Naive thymus-derived CD8-positive, alpha-beta T cell (primary cell): ENCODE measurements at places on chromosomes 2 and 18. TPM values are rescaled to one million over a fixed set of nuclear protein-coding genes. Genes with fewer than 3 reads are reported as not detected.

GRCh38 chr2:240464514-240465241, 29.2 kb downstream of the GPC1 start:
- DNase-seq = peak; percentile 14

GRCh38 chr18:10524507-10525370, 1.1 kb upstream of the NAPG start:
- no peak for DNase-seq

DNA sequence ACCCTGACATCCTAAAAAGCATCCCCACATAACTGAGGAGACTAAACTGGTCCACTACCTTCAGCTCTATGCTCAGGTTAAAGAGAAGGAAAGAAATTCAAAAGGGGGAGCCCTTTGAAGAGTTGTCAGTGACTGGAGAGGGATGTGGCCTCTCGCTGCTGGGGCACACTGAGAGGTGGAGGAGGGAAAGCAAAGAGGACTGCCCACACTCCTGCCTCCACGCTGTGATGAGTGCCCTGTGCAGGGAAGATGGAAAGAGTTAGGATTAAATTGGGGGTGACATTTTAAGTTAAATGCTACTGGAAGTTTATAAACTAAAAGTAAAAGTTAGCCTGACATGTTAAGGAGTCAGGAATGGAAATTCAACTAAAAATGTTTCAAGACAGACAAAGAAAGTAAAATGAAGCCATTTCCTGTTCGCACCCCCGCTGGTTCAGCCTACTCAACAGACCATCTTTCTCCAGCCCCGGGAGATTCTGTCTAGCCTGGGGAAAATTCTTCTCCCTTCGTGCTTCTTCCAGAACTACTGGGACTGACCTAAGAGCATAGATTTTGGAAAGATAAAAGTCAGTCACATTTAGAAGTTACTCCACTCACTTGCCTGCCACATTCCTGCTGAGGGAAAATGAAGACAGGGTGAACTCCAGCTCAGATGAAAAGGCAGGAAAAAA, 17.8 kb upstream of the INO80C start:
- DNase-seq = no peak

DNA sequence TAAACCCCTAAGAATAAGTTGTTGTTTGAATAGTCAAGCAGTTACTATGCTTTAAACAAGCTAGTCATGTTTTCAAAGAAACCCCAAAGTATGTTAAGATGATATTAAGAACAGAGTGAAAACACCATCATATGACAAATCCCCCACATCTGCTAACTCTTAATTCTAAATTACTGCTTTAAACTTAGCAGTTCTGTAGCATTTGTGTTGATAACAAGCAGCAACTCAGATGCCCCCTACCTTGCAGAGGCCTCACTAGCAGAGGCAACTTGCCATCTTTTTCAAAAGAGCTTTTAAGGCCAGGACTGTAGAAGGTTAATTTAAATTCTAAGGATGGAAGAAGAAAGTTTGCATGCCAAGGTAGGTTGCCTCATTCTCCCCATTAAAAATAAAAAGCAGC, 376.2 kb downstream of the SETBP1 start:
- no peak for DNase-seq

DNA sequence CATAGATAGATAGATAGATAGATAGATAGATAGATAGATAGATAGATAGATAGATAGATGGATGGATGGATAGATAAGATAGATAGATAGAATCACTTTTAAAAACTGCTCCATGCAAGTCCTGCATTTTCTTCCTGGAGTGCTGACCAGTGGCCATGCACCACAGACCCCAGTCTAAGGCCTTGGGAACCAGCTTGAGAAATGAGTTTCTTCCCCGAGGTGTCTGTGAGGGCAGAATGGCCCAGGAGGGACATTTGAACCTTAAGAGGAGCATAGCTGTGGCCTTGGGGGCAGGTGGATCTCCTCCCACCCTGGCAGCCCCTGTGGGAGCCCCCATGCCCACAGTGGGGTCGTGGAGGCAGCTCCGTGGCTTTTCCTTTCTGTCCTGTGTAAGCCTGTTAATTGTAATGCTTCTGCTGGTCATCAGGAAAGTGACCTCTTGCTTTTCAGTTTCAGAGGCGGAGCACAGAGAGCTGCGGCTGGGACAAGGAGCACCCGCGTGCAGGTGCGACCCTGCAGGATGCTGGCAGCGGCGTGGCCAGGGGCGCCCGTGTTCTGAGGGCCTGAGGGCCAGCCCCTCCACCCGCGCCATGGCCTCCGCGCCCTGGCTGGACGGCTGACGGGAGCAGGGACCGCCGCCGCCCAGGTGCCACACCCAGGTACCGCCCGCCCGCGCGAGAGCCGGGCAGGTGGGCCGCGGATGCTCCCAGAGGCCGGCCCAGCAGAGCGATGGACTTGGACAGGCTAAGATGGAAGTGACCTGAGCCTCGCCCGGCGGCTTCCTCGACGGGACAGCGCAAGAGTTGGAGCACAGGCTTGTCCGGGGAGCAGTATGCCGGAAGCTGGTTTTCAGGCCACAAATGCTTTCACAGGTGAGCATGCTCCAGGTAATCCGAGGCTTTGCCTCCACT, 168.6 kb downstream of the LDLRAD4 start:
- DNase-seq = no peak

DNA sequence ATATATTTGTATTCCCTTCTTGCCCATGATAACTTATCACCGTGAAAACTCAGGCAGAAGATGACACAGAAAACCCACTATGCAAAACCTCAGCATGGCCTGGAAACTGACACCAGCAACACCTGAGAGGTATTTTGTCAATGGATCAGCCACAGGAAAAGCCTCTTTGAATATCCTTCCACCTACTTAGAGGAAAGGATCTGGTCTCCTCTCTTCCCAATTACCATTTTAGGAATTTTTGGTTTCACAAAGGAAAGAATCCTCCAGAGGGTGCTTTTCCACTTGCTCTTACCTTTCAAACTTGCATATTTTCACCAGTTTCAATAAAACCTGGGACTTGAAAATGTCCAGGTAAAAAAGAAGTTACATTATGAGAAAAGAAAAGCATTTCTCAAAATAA, 20.0 kb upstream of the MEIS1 start:
- no peak for DNase-seq

DNA sequence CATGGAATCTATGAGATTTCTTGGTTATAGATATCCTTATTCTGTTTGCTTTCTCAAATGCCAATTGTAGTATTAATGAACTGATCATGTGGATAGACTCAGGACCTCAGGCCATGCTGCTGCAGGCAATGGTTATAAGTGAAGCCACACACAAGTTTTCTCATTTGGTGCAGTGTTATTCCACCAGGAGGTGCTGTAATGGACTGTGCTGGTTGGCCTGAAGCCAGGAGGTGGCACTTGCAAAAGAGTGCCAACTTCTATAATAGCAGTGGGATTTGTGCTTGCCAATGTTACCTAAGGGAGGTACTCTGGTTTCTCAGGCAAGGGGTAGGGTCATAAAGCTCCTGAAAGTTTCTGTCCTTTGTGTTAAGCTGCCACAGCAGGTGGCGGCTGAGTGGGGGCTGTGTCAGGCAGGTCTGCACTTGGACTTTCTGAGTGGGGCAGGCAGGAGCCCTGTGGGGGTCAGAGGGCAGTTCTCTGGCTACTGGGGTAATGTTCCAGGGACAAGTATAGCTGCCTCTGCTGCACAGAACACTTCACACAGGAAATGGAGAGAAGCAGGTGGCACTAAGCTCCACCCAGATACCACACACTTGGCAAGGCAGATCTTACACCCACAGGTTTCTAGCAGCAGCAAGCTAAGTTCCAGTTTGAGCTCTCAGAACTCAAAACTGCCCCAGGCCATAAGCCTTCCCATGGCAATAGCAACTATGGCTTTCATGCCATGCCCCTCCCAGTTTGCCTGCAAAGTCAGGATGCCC, 352.6 kb upstream of the CWC22 start:
- DNase-seq = no peak

DNA sequence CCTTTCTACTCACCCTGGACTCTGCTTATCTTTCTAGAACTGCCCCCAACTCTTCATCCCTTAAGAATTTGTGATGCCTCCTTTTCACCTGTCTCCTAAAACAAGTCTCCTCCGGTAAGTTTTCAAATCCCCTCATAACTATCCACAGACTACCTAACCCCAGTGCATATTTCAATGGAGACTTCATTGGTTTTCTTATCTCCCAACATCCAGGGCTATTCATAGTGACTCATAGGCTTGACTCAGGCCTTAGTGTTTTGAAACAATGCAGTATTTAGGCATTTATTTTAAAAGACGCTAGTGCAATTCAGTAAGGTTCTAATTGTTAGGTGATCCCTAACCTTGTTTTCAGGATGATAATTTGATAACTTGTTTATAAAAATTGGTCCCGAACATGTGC, 399.2 kb downstream of the CPS1 start:
- no peak for DNase-seq

The PHOSPHO2 gene
- polyA plus RNA-seq = 8.8 TPM

DNA sequence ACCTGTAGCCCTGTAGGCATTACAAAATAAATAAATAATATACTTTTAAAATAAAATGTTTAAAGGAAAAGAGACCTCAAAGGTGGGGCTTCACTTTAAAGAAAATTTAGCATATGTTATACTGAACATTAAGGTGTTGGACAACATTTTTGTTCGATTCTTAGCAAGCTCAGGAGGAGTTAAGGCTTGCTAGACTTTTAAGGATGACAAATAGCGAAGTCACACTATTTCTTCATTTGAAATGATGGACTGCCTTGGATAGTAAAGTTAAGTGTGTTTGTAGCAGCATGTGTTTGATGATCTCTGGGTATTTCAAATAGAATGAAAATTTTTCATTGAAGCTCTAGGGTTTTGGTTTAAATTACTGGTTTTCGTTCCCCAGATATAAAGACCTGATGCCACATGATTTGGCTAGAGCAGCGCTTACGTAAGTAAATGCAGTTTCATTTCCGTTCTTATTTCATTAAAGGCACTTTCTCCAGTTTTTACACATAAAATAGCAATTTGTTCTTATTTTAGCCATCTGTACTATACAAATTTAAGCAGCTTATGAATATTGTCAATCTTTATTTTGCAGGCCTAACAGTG, 24.9 kb downstream of the HADHB start:
- DNase-seq = no peak

The INHBB gene
- polyA plus RNA-seq = not detected

DNA sequence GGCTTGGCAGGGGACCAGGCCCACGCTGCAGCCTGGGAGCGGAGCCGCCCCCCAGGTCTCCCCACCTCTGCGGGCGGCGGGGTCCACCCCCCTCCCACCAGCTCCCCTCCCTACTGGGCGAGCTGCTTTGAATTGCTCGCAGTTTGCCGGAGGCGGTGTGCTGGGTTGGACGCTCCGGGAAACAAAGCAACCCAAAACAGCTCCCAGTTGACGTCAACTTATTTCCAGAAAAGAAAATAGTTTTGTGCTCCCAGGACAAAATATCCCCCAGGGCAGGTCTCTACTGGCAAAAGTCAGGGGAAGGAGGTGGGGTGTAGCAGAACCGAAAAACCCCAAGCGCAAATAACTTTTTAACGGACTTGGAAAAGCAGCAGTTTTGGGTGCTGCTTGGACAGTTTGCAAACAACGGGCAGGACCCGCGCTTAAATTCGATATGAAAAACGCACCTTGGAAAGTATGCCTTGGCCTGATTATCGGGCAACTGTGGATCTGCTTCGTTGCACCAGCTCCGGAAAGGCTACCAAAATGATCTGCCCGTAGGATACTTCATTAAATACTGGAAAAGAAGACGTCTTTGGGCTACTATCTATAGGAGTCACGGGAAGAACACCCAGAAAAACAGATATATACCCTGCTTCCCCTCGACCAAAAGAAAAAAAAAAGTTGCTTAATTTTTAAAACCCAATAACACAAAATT, 2.8 kb upstream of the KCTD1 start:
- no peak for DNase-seq

- no peak for DNase-seq
Observed at GRCh38 chr2:172674034-172674967, 61.3 kb upstream of the RAPGEF4 start.

GRCh38 chr2:54419855-54420523, 36.1 kb upstream of the SPTBN1 start:
- DNase-seq = no peak

The PPP1R1C gene
- not detected for polyA plus RNA-seq

The ANKRD36 gene
- polyA plus RNA-seq = 7.6 TPM

- DNase-seq = no peak
Observed at GRCh38 chr2:162480067-162480466, 136.1 kb downstream of the GCA start.

DNA sequence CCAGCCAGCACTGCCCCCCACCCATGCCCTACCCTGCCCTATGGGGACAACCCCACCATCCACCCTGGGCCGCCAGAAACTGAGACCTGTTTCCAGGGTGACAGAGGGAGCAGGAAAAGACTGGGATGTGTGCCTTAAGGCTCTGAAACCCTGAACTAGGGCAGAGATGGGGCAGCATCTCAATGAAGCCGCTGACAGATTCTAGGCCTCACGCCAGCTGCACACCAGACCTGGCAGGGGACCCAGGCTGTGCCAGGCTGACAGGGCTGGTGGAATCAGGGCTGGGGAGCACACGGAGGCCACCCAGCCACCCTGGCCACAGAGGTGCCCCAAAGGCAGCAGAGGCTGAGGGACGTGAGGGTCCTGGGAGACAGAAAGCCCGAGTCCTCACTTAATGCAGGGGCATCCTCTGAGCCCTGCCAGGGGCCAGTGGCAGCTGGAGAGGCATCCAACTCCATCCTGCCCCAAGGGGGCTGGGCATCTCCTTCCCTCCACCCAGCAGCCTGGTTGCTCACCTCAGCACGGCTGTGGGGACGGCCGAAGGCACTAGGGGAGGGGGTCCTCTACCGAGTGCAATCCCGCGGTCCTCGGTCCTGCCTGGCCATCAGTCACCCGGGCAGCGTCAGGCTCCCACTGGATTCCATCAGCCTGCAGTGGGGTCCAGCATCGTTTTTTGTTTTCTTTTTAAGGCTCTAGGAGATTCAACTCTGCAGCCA, 169.2 kb downstream of the ZFP36L2 start:
- no peak for DNase-seq

DNA sequence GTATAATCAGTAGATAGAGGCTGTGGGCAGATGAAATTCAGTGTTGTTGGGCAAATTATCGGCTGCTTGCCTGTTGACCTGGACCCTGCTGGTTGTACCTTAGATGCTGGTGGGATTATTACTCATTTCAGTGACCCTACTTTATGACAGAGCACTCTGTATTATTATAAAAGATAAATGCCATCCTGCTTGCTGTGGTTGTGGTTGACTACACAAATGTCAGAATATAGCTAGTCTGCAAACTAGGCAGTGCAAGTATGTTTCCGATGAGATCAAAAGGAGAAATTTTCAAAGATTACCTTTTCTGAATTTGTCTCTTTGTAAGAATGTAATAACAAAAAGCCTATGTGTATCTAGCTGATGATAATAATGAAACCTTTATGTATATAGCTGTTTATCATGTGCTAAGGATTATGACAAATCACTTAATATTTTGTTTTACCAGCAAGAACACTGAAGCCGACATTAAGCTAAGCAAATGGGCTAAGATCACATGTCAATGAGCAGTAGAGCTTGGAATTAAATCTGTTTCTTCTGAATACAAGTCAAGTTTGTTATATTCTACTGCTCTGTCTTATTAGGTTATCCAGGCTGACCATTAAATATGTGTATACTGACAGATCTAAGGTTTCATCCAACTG, 219.2 kb downstream of the CAMKMT start:
- DNase-seq = no peak

The MYL1 gene
- not detected for polyA plus RNA-seq
